ENCODE measurements at places on chromosomes 4 and X. TPM values are rescaled to one million over a fixed set of nuclear protein-coding genes. Genes with fewer than 3 reads are reported as not detected.

Gene AWAT1
- not detected for total RNA-seq

Gene ARHGEF9
- 97.9 TPM for total RNA-seq

Gene GLUD2
- total RNA-seq: 2.5 TPM

Gene FAM236A
- not detected for total RNA-seq

Gene BTK
- 7.7 TPM for total RNA-seq

DNA sequence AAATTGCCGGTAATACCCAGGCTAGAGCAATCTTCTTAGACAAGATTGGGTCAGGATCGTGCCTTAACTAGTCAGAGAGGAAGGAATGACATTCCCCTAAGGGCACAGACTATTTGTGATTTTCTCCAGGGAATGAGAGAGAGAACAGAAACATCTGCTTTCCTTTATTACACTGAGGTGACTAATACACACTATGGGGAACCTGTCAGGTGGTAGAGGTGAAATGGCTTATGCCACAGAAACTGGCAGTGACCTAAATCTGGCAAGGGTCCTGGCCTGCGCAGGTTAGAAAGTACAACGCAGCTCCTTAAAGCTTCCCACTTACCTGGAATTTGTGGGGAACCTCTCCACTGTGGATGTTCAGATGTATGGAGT, 16.6 kb upstream of the HPGD start:
- no peaks in the 10 kb centered on the region for H3K36me3 ChIP-seq
- no peaks in the 10 kb centered on the region for H3K4me1 ChIP-seq
- H3K4me3 ChIP-seq: no peak overlapping the region
- H3K27me3 ChIP-seq: no peaks in the 10 kb centered on the region
- DNase-seq: no peak

DNA sequence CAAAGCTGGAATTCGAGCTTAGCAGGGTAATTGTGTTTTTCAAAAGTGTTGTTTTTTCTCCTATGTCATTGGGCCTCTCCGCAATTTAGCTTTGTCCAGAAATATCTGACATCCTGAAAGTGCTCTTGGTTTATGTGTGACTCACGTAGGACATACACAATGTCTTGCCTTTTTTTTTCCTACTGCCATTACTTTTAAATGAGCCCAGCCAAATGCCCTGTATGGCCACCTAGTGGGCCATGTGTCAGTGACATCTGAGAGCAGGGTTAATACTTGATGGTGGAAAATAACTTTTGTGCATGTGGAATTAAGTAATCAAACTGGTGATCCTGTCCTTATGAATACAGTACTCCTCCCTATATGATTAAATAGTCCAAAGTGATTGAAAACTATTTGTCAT, 1411.1 kb upstream of the TENM3 start:
- no peak overlapping the region for H3K4me3 ChIP-seq
- DNase-seq: no peak
- H3K27me3 ChIP-seq: no peaks in the 10 kb centered on the region
- H3K36me3 ChIP-seq: no peaks in the 10 kb centered on the region
- H3K4me1 ChIP-seq: no peaks in the 10 kb centered on the region

- H3K4me1 ChIP-seq: no peaks in the 10 kb centered on the region
- no peak for DNase-seq
- H3K36me3 ChIP-seq: no peaks in the 10 kb centered on the region
- H3K27me3 ChIP-seq: no peaks in the 10 kb centered on the region
Observed at GRCh38 chrX:16869393-16870094, 618 bp downstream of the RBBP7 start.

Data from thoracic aorta (tissue), 2 donors.